ENCODE measurements at places on chromosomes 13 and 19.

DNA sequence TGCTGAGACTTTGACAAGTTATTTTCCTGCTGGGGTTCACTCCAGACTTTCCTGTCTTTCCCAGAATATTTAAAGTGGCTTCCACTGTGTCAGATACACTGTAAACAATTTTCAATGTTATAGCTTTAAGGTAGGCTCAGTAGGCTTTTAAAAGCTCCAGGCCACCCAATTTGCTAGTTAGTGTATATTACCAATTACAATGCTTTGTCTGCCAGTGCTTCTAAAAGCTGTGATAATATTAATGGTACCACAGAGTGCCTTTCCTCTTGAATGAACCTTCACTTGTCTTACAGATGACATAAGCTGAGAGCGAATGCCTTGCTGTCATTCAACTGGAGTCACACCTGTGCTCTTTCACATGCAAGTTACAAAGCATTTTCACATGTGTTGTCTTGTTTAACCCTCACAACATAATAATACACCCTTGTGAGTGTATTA lies 239.7 kb upstream of the HTR2A start:
- DNase-seq: no peak

DNA sequence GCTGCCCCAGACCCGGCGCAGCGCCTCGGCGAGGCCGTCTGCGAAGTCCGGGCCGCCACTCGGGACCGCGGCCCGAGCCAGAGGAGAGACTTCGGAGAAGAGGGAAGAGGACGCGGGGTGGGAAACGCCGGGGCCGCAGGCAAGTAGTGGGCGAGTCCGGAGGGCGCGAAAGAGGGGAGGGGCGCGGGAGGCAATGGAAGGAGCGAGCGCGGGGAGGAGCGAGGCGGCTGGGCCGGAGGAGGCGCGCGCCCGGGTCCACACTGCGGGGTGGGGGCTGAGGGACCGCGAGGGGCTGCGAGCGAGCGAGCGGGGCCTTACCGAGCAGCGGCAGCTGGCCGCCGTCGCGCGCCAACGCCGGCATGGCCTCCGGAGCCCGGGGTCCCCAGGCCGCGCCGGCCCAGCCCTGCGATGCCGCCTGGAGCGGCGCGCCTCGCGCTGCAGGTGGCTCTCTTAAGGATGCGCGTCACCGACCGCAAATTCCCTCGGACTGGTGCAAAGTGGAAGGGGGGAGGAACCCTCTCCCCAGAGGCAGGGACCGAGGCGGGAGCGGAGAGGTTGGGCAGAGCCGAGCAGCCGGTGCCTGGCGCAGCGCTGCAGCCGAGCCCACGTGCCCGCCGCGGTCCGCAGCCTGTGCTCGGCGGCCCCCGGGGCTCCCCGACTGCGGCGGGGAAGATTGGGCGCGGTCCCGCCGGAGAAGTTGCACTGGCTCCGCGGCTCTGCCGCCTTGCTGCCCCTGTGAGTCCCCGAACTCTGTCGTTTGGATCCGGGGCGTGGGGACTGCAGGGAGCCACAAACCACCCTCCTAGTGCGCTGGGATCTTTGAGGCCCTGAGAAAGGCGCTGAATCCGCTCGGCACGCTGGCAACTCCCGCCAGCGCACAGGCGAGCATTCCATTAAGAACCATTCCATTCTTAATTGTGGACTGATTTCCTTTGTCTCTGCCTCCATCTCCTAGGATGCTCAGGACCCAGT lies at the start of gene FLT3:
TSS of gene FLT3 (minus strand) at position 427 of the 972 bp plus-strand sequence. CDS start at position 361, 66 bp downstream.
- no peak for DNase-seq

- DNase-seq: no peak
These were observed at the start of gene ZNF577 for GRCh38 chr19:51887522-51888498. Gene ZNF577 (minus strand): TSS chr19:51887951. CDS start chr19:51880382, 7,569 bp downstream.

- DNase-seq: no peak
These were observed 10.6 kb downstream of the FCGBP start for GRCh38 chr19:39923862-39924261.

GRCh38 chr13:23695711-23696464 lies 125.7 kb downstream of the TNFRSF19 start:
- DNase-seq: no peak

- DNase-seq: no peak
These were observed 26.4 kb downstream of the RUBCNL start for GRCh38 chr13:46360604-46361003.

DNA sequence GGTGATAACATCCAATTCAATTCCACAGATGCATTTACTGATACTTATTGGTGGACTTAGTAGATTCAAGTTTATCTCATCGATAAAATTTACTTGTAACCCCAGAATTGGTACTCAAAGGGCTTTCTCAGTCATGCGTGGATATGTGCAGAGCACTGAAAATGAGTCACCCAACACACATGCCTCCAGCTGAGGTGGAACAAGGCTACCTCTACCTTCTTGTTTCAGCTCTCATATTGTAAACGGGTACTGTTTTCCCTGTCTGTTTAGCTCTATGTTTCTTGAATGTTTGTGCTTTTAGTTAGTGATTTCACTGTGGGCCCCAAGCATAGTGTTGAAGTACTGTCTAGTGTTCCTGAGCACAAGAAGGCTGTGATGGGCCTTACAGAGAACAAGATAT lies 1.5 kb downstream of the LRRC63 start:
- no peak for DNase-seq

GRCh38 chr13:29937841-29938240 lies 87.4 kb upstream of the UBL3 start:
- DNase-seq: no peak

- DNase-seq: no peak
These were observed 296.3 kb downstream of the KLF5 start for GRCh38 chr13:73355134-73355533.

DNA sequence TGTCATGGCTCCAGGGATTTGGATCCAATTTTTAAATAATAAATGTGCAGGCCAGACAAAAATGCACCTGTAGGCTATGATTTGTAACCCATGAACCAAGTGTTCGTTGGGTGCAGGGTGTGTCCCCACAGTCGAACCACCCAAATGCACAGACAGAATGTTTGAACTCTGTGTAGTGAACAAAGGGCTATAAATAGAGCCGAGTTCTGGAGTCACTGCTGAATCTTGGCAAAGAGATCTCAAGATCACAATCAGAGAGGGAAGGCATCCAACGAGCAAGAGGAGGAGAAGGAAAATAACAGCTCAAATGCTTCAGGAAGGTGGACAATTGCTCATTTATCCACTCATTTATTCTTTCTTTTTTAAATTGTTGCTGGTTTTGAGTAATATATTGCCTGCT lies 547.9 kb downstream of the FGF9 start:
- no peak for DNase-seq

DNA sequence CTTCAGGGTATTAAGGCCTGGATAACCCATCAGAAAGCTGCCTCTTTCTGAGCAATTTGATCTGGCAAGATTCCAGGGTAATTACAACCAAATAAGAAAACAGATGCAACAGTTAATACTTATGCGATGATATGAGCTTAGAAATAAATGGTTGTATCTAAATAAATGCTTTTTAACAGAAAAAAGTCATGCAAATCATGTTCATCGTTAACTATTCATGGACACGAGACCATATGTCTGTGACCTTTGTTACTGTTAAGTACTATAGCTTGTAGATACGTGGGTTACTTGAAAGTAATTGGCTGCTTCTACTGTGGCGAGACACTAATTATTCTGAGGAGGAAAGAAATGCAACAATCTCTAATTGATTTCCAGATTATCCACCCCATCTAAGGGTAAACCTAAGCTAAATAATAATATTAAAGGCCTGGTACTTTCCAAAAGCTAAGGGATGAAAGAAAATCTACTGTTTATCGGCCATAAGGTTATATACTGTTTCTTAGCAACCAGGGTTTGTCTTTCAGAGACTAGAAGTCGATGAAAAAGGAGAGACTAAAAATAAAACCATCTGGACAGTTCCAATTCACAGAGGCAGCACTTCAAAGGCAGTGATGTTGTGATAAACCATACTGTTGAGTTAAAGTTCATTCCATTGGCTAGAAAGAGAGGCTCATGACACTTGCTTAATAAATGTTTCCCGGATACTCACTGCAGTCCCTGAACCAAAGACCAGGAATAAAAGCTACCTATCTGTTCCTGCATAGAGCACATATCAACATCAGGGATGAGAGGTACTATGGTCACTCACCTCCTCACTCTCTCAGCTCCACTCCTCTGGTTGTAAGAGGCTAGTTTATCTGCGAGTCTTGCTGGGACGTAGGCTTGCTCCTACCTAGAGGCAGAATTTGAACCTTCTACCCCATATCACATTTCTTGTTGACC lies 1.5 kb downstream of the EPSTI1 start:
- DNase-seq: peak; percentile 29

DNA sequence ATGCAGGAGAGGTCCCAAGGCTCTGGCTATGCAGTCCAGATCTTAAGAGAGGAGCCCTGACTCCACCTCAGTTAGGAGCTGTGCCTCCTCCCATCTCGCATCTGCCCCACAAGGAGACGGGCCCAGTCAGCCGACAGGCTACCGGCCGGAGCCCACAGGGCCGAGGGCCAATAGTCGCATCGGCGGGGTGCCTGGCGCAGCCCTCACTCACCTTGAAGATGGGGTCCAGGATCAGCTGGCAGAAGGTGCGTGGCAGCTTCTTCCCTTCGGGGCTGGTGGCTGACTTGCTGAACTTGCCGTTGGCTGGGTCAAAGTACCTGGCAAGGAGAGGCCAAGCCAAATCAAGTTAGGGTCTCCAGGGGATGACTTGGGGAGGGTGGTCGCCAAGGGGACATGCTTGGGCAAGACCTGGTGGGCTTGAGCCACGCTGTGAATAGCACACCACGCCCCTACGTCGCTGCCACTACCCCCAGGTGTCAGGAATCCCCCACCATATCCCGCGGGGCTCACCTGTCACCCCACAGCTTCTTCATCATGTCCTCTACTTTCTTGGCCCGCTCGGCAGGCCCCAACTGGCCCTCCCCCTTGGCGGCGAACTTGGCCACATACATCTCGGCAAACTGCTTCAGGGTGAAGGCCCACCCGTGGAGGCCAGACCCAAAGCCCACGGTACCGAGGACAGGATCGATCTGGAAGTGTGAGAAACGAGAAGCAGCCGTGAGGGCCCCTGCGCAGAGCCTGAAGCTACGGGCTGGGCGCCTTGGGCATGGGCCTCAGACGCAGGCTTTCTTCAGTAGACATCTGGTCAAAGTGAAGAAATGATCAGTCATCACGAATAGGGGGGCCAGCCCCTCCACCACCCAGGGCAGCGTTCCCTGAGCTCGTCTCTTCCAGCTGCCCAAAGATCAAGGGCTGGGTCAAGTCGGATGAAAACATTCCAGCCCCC lies 3.3 kb downstream of the EEF2 start:
- DNase-seq: no peak

GRCh38 chr19:30391554-30392551 lies 19.7 kb downstream of the ZNF536 start:
- DNase-seq: no peak

GRCh38 chr19:38691938-38692457 lies 44.5 kb downstream of the ACTN4 start:
- DNase-seq: no peak

GRCh38 chr13:95643571-95643935 lies 953 bp downstream of the DZIP1 start:
- no peak for DNase-seq

- DNase-seq: no peak
These were observed 28.5 kb downstream of the GSX1 start for GRCh38 chr13:27820524-27821482.

DNA sequence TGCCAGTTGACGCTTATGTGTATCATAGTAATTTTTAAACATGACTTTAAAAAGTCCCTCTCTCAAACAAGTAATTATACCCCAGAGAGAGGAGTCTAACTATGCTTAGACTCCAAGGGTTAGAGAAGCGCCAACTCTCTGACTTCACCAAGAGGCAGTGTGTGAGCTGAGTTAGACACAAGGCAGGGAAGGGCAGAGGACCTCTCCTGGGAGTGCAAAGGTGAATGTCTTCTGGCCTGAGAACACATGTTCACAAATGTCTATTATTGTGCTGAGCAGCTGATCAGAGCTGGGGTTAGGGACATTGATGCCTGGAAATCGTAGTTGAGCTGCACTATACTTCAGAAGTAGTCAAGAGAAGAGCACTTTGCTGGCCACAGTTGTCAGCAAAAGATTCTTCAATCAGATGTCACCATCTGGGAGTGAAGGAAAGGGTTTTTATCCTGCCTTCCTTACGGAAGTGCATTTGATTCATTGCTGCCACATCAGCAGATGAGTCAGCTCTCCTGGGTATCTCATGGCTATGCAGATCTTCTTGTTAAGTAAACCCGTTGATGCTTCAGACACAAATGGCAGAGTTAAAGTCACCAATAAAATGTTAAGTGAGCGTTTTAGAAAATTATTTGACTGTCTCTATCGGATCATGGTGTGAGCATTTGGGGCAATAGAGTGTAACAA lies 283.2 kb upstream of the ARGLU1 start:
- peak; percentile 56 for DNase-seq

DNA sequence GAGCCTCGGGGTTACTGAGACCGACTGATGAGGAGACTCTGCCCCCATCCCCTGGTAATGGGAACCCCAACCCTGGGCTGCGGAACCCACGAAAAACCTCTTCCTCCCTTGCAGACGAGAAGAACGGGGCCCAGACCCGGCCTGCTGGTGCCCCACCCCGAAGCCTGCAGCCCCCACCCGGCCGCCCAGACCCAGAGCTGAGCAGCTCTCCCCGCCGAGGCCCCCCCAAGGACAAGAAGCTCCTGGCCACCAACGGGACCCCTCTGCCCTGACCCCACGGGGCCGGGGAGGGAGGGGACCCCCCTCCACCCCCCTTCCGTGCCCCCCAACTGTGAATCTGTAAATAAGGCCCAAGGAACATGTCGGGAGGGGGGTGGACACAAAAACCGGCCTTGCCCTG lies 13.3 kb downstream of the TMEM150B start:
- no peak for DNase-seq

- DNase-seq: no peak
These were observed 298.2 kb downstream of the POU4F1 start for GRCh38 chr13:78305171-78305570.

- no peak for DNase-seq
These were observed 31.8 kb upstream of the ADGRE5 start for GRCh38 chr19:14349426-14349825.

- no peak for DNase-seq
These were observed 17.8 kb upstream of the EMC10 start for GRCh38 chr19:50458396-50459066.

DNA sequence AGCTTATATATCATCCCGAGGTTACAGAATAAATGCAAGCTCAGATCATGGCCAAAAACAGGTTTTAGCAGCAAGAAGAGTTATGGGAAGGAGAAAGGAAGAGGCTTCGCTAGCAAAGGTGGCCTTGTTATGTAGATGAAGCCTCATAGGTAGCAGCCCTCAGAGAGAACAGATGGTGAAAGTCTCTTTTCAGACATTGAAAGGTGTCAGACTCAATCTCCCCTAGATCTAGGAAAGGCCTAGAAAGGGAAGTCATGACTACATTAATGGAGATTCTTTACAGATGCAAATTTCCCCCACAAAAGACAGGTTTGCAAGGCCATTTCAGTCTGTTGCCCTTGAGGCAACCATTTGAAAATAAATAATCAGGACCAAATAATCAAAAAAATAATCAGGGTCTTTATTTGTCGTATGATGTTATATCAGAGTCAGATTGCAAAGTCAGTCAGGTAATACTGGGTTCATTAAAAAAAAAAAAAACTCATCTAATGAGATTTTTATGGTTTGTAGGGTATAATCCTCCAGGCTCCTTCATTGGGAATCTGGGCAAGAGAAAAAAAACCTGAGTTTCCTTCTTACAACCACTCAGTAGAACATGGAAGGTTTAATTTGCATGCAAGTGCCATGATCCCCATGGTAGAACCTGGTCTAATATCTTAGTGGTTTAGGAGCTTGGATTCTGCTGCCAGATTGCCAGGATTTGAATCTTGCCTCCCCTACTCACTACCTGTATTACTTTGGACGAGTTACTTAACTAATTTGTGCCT lies 50.8 kb upstream of the HTR2A start:
- DNase-seq: no peak
